Activated CD4-positive, alpha-beta T cell treated with anti-CD3 and anti-CD28 coated beads for 1 hour (primary cell): ENCODE measurements at places on chromosomes 3 and 15.
A peak's percentile ranks its signal among the peaks of the same experiment; 100 is the strongest.

DNA sequence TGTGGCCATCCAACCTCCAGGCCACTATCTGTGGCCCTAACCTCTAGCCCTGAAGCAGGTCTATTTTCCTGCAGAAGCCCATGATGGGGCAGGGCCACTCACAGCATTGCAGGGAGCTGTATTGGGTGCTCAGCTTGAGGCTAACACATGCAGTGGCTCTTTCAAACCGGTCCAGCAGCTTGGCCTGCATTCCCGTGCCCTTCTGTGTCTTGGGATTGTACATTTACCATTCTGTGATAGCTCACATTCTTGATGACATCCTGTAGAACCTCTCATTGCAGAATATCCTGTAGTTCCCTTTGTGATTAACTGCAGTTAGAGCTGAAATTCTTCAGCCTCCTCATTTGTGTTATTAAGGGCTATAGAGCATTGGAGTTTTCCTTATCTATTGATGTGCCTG lies 60.8 kb upstream of the ANKRD34C start:
- no peak for DNase-seq

- DNase-seq, result no peak
Observed at GRCh38 chr3:113339616-113340244, 101.6 kb downstream of the CFAP44 start.

GRCh38 chr15:79549196-79549595 lies 117.1 kb downstream of the MINAR1 start:
- no peak for DNase-seq

- DNase-seq, result no peak
Observed at GRCh38 chr3:154123906-154124305, 2.7 kb downstream of the ARHGEF26 start.

- DNase-seq, result no peak
Observed at GRCh38 chr3:159265705-159266104, 463.9 kb downstream of the MFSD1 start.

DNA sequence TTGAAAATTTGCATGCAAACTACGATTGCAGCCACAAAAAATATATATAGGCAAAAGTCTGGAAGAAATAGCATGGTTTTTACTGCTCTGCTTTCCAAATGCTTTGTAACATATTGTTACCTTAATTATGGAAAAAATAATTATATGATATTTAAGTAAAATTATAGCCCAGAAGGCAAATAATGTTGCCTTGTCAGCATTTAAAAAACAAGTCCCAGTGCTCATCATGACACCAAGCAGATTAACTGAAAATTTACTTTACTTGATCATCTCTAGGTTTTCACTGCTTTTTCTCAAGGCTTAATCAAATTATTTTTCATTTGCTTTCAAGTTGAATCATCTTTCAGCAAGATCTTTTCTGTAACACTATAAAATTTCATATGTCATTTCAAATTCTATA lies 262.9 kb downstream of the ZMAT3 start:
- DNase-seq, result no peak

GRCh38 chr3:105232553-105232952 lies 134.2 kb upstream of the ALCAM start:
- no peak for DNase-seq

GRCh38 chr3:184525337-184526087 lies 36.1 kb upstream of the EPHB3 start:
- no peak for DNase-seq

- DNase-seq, result no peak
Observed at GRCh38 chr3:103459815-103460214, 1025.0 kb downstream of the ZPLD1 start.

DNA sequence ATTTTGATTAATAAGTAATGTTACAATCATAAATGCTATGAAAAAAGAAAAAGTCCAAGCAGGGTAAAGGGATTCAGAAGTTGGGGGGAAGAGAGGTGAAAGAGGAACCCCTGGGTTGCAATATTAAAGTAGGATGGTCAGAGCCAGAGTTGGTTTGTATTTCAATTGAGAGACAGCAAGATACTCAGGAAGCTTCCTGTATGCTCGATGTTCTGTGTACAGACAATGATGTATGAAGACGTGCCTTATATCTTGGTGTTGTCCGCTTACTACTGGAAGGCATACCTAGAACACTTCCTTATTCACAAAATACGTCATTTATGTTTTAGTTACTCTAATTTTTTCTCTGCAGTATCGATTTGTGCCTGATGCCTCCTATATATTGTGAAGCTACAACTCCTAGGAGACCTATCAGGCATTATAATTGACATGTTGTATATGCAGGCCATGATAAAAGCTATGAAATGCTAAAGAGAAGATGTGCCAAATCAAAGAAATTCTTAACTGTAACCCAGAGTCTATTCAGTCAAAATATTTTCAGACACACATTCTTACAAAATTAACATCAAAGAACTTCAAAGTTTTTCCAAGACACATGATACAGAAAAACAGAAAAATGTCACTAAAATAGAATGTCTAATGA lies 87.5 kb downstream of the TBL1XR1 start:
- no peak for DNase-seq

DNA sequence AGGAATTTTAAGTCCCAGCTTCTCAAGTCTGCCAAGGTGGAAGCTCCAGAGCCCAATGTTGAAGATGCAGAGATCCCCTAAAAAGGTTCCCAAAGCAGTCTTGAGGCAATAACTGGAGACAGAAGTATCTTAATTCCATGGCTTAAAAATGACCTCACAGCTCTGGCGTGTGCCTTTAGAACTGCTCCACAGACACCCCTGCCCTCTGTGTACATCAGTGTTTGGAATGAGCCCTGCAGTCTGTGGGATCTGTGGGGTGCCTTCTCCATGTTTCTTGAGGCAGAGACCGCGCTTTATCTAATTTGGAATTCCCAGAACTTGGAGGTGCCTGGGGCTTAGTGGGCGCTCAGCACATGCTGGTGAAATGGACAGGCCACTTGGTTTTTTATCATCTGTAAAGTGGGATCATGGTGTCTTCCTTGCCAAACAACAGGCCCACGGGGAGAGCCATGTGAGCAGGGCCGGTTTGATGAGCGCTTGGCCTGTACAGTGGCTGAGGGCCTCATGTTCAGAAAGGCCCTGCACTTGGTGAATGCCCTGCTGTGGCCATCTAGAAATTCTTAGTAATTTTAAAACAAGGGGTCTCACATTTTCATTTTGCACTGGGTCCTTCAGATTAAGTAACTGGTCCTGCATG lies 7.1 kb downstream of the ITGA11 start:
- DNase-seq, result no peak

GRCh38 chr3:128080323-128081080 lies 28.3 kb downstream of the SEC61A1 start:
- DNase-seq, result no peak

DNA sequence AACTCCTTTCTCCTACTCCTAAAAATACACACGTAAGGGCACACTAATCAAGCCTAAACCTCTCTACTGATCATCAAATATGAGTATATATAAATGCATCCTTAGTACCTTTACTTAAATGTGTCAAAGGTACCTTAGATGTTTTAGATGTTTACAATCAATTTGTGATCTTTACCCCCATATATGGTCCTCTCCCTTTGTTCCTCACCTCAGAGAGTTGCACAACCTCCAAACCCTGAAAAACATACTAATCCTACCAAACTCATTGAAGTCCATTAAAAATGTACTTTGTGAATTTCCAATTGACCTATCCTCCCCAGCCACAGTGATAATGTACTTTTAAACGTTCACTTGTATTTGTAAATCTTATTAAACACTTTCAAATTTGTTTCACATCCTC lies 249.1 kb downstream of the STAG1 start:
- DNase-seq, result no peak

DNA sequence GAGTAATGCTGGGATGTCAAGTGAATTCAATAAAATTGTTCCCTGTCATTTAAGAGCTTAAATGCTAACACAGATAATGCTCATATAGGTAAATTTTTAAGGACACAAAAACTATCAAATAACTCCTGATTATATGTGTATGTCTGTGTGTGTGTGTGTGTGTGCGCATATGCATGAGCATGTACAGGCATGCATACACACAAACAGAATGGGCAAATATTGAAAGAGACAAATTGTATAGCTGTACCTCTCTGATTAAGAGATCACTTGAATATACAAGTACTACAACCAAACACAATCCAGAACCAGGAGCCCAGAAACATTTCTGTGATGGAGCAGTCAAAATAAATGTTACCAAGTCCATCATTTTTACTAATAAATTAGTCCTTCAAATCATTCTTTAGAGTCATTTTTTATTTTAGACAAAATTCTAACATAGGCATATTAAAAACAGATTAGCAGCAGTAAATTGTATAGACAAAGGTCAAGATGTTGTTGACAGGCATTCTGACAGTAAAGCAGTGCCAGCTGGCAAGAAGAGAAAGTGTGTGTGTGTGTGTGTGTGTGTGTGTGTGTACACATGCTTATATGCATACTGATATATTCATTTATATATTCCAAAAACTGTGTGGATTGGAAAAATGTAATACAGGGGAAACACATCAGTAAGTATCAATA lies 145.3 kb downstream of the CD47 start:
- DNase-seq, result no peak

DNA sequence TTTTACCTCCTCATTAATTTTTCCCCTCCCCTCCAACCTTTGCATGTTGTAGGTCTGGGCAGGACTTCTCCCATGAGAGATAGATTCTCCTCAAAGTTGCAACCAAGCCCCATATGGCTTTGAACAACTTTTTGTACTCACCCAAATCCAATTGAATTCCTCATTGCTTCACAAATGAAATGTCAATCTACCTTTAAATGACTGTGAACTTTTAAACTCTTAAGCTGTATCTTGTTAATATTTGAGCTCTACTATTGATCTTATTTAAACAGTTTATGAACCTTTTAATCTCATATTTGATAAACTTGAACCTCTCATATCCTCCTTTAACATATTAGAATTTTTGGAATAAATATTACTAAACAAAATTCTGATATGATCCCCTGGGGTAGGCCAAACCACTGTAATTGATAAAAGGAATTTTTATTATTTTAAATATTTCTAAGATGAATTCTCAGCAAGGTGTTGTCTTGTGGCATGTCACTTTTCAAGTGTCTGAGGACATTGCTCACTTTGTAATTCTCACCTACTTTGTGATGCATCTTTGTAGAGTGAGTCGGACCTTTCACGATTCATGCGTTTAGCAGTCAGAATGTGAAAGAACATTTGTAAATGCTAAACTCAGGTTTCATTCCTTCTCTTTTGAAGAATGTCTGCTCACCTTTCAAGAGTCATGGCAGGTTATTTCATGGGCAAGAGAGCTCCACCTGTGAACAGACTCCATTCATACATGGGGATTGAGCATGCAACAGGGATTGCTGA lies 23.4 kb upstream of the GREM1 start:
- no peak for DNase-seq

DNA sequence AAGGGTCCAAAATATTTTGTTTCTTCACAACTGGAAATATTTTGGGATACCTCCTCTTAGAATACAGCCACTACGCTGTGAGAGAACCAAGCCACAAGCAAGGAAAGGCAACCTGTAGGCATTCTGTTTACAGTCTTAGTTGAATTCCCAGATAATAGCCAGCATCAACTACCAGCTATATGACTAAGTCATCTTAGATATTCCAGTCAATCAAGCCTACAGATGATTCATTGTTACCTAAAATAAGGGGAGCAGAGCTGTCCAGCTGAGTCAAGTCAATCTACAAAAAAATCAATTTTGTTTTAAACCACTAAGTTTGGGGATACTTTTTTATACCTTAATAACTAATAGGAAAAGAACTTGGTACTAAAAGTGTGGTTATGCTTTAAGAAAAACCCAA lies 526.4 kb upstream of the DPPA4 start:
- no peak for DNase-seq

- DNase-seq, result no peak
Observed at GRCh38 chr15:62745621-62746225, 296.8 kb upstream of the TPM1 start.

DNA sequence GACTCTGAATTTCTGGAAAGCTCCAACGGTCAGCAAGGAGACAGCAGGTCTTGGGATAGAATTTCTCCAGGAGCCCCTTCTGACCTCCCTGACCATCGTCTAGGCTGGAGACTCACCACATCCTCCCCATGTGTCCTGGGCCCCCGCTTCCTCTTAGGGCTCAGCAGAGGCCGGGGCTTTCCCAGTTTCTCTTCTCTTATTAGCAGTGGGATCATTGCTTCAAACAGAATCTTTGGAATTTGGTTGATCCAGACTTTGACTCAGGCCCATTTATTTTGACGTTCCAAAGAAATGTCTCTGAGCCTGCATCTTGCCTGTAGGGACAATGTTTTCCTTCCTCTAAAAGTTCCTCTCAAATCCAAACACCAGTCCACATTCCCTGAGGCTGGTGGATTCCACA lies 38.4 kb upstream of the SLC6A6 start:
- no peak for DNase-seq

- peak; percentile 29 for DNase-seq
Observed at GRCh38 chr3:119559441-119559963, at the start of gene CD80. Gene CD80, minus strand, starts transcription at chr3:119559614. Its CDS starts 1,886 bp downstream, at chr3:119557728.

- peak; percentile 25 for DNase-seq
Observed at GRCh38 chr3:71488391-71488809, 95.1 kb downstream of the FOXP1 start.

DNA sequence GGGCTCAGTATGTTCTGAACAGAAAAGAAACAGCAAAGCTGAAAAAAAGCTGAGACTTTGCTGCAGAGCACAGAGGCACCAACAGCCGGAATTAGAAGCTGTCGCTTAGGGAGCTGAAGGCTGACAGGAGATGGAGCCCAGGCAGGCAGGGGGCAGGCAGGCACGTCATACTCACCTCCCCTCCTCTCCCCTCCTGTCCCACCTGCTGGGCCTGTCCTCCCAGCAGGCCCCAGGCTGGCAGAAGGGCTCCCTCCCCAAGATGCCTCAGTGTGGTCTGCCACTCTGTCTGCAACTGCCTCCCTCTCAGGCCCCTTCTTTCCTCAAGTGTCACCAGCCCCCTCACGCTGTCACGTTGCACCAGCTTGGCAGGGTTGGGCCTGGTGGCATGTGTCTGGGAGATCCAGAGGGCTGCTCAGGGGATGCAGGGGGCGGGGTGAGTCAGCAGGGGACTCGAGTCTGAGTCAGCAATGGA lies 3.2 kb upstream of the ANKRD63 start:
- no peak for DNase-seq
